ENCODE measurements at places on chromosomes 2 and 18.

DNA sequence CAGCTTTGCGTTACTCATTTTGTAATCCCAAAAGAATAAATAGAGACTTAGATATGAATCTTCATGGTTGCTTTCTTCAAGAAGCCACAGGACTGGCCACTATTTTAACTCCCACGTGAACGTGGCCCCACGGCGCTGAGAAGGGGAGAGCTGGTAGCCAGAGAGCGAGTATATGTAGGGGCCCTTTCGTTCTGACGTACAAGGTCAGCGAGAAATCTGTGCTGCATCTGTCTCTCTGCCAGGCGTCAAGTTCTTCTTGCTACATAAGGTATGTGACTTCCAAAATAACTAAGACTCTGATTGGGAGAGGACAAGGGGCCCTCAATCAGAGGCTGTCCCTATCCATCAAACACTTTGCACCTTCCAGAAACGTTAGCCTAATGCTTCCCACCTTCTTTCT lies 149.2 kb downstream of the PLEKHA3 start:
- no peak for DNase-seq

DNA sequence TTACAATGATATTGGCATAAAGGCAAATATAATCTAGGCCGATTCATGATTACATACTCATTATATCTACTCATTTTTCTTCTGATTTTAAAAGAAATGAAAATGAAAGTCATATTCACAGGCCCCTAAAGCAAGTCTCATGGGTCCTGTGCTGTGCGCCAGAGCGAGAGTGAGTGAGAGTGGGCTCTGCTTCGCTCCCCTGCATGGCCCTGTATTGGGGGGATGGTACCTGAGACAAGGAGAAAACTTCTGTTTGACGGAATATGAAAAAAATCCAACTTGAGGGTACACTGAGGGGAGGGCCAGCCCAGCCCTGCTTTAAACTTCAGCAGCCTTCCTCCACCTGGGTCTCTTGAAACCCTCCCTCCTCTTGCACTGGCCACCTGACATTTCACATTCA lies 81.4 kb upstream of the RGPD5 start:
- no peak for DNase-seq

- DNase-seq, result no peak
Observed at GRCh38 chr18:49865401-49865800, 52.1 kb upstream of the ACAA2 start.

GRCh38 chr2:6203291-6203959 lies 511.2 kb downstream of the SOX11 start:
- DNase-seq, result no peak

- DNase-seq, result no peak
Observed at GRCh38 chr2:57460396-57461276, 586.0 kb upstream of the VRK2 start.

- DNase-seq, result no peak
Observed at GRCh38 chr2:127636248-127637235, 9.4 kb upstream of the GPR17 start.

GRCh38 chr2:138632066-138632620 lies 130.6 kb downstream of the SPOPL start:
- DNase-seq, result no peak

DNA sequence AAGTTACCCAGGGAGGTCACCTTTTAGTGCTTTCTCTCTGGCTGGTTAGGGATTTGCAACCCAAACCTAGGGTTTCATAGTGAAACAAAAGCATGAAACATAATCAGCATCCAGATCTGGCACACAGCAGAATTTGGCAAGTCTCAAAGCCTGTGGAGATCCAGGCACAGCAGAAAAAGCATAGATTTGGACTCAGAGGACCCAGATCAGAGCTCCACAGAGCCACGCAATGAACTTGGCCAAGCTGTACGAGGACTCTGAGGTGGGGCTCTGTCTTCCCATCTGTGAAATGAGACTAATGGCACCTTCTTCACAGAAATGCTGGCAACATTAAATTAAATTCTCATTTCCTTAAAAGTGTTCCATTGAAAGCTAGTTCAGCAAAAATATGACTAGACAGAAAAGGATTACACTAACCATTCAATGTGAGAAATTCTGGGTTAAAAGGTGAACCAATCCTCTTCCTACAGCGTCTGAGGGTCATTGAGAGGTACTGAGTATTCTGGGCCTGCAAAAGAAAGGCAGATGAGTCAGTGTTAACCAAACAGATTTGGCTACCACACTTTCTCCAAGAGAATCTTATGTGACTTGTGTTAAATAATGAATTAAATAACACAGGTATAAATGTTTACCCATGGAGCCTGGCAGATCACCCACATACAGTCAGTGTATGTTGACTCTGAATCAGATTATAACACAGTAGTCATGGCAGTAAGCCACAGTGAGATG lies 266.3 kb downstream of the MREG start:
- no peak for DNase-seq

- no peak for DNase-seq
Observed at GRCh38 chr18:77168811-77169311, 36.3 kb upstream of the MBP start.

DNA sequence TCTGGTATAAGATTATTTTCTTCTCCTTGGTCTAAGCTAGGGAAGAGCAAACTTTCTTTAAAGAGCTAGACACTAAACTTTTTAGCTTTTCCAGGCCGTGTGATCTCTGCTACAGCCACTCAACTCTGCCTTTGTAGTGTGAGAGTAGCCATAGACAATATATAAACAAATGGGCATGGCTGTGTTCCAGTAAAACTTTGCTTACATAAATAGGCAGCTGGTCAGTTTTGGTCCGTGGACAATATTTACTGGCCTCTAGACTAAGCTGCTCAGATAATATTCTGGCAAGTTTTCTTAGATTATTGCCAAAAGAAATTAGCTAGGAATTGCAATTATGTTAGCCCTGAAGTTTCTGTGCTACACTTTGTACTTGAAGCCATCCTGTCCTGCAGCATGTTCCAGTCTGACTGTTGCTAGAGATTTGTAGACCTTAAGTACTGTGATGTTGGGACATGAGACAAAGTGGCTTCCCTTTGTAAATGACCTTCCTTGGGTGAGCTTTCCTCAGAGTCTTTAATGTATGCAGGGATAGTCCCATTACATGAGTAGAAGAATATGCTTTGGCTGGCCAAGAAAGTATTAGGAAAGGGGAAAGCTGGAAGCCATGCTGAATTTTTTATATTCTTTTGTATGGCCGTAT lies 126.9 kb downstream of the SOX11 start:
- DNase-seq, result no peak

DNA sequence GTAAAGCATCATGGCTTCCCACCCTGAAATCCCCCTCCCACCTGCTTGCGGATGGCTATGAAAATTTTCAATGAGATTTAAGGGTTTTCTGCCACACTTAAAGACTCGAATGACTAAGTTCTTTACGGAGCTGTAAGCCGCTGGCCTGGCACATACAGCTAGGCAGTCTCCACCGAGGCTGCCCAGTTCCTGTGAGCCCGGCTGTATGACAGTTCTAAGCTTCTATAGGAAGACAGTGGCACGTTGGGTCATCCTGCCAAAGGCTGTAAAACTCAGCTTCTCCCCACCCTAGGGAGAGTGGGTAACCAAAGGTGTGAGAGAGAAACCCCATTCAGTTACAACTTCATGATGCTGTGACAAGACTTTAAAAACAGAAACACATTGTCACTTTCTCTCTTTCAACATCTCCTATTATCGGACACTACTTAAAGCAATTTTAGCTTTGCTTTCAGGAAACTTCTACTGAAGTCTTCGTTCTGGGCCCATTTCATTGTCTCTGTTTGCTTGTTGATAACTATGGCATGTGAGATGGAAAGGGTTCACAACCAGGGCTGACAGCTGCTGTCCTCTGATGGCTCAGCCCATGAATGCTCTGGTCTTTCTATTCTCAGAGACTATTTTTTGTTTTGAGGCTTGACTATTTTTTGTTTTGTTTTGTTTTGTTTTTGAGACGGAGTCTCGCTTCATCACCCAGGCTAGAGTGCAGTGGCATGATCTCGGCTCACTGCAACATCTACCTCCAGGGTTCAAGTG lies 7.1 kb downstream of the CASP8 start:
- DNase-seq, result no peak

DNA sequence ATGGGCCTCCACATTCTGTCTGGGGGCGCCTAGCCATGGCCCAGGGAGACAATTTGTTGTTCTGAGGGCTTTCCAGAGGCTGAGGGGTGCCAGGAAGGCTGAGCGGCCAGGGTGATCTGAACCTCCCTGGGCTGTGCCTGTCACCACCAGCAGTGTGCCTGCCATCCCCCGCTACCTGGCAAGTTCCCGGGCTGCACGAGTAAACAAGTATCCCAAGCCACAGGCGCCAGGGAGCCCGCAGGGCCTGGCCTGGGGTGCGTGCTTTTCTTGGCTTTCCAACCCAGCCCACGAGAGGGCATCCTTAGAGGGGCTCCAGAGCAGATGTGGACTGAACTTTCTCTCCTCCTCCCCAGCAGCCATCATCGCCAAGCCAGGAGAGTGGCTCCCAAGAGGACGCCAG lies 35.1 kb upstream of the B3GNT7 start:
- DNase-seq, result no peak

DNA sequence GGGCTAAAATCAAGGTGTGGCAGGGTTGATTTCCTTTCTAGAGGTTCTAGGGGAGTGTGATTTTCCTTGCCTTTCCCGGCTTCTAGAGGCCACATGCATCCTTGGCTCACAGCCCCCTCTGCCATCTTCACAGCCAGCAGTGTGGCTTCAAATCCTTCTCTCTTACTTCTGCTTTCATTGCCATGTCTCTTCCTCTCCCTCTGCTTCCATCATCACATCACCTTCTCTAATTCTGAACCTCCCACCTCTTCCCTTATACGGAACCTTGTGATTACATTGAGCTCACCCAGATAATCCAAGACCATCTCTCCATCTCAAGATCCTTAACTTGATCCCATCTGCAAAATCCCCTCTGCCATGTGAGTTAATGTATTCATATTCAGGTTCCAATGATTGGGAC lies 56.2 kb upstream of the RMDN2 start:
- no peak for DNase-seq

GRCh38 chr18:30889519-30890301 lies 152.8 kb downstream of the DSC3 start:
- no peak for DNase-seq

DNA sequence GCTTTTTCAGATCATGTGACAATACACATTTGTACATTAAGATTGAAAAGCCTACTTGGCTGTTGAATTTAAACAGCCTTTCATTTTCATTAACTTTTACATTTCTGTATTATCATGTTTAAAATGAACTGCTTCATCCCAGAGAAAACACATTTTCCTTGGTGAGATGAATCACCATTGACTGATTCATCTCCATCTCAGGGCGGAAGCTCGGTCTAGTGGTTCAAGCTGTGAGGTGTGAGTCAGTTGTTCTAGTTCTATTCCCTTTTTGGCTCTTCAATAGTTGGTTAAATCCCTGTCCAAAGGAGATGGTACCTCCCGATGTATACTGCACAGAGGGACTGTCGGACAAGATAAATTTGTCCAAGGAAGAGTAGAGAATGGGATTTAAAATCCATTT lies 189.7 kb downstream of the ADCYAP1 start:
- DNase-seq, result no peak

- DNase-seq, result no peak
Observed at GRCh38 chr18:31973929-31974546, 31.1 kb upstream of the TRAPPC8 start.

- no peak for DNase-seq
Observed at GRCh38 chr2:127891811-127892210, 6.1 kb upstream of the AMMECR1L start.

- DNase-seq, result no peak
Observed at GRCh38 chr2:235852526-235852920, 315.7 kb downstream of the GBX2 start.

GRCh38 chr18:55878224-55878623 lies 290.2 kb upstream of the TCF4 start:
- DNase-seq, result no peak

DNA sequence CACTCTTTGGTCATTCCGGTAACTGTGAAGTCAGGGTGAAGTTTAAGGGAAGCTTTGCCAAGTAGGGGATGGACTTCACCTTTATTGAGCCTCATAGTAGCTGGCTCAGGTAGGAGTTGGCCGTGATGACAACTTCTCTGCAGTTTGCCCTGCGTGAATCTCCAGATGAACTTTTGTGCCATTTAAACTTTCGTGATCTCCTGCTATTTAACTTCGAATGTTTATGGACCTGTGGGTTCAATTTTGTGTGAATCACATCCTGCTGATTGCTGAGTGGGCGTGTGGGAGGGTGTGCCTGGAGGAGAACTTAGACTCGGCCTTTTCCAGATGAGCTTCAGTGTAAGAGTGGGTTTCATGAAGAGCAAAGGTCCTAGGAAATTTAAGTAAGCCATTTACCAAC lies 4.2 kb downstream of the UGT1A1 start:
- no peak for DNase-seq

GRCh38 chr2:18971628-18972027 lies 382.3 kb upstream of the NT5C1B start:
- no peak for DNase-seq

All from glomerular endothelial cell (primary cell).